ENCODE measurements at places on chromosomes 7 and 10.

- H3K27ac ChIP-seq, result no peak overlapping the region
- H3K4me1 ChIP-seq, result no peaks in the 10 kb centered on the region
- no peaks in the 10 kb centered on the region for H3K36me3 ChIP-seq
- no peak for DNase-seq
Measured at GRCh38 chr7:86733783-86734182, 90.1 kb downstream of the GRM3 start.

- H3K4me1 ChIP-seq, result peaks cover 25% of the 10 kb centered on the region
- H3K36me3 ChIP-seq, result no peaks in the 10 kb centered on the region
- H3K27ac ChIP-seq, result no peak overlapping the region
- H3K4me3 ChIP-seq, result no peak overlapping the region
Measured at GRCh38 chr7:116399819-116400218, 99.7 kb upstream of the CAV2 start.

- H3K36me3 ChIP-seq, result no peaks in the 10 kb centered on the region
- H3K27ac ChIP-seq, result no peak overlapping the region
- H3K4me1 ChIP-seq, result no peaks in the 10 kb centered on the region
- H3K4me3 ChIP-seq, result no peak overlapping the region
- DNase-seq, result no peak
Measured at GRCh38 chr7:69403169-69403568, 195.1 kb upstream of the AUTS2 start.

DNA sequence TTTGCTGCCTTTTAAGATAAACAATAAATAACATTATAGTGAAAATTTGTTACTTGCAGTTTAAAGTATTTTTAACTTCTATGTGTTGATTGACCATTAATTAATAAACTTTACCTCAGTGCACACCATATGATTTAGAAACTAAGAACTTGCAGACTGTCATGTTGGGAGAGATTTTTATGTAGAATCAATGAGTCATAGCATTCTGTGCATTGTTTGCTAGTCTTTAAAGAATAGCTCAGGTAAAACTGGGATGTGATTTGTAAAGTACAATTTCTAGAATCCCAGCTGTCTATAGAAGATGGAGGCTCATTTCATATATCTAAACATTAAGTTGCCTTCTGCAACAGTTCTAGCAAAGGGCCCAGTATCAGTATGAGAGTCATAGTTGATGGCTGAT, 199.6 kb upstream of the SEMA3A start:
- H3K27ac ChIP-seq, result no peak overlapping the region
- no peak for DNase-seq
- no peak overlapping the region for H3K4me3 ChIP-seq
- no peaks in the 10 kb centered on the region for H3K36me3 ChIP-seq
- H3K27me3 ChIP-seq, result no peaks in the 10 kb centered on the region
- no peaks in the 10 kb centered on the region for H3K4me1 ChIP-seq

- peak overlapping the region; percentile 77 for H3K27ac ChIP-seq
- H3K4me1 ChIP-seq, result peaks cover 8% of the 10 kb centered on the region
- no peak overlapping the region for H3K4me3 ChIP-seq
- DNase-seq, result no peak
Measured at GRCh38 chr7:73822319-73823173, 8.2 kb upstream of the CLDN4 start.

DNA sequence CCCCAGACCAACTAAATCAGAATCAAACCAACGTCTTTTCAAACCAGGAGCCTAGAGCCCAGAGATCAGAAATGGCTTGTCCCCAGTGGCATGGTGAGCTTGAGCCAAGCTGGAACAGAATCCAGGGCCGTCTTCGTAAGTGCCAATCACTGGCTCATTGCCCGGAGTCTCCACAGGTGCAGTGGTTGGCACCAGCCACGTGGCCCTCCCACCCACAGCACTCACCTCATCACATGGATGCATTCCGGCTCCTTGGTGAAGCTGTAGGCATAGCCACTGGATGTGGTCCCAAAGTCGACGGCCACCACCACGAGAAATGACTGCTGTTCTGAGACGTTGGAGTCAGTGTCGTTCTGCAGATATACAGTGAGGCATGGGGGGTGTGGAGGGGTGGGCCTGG, 37.4 kb downstream of the HSPA12A start:
- no peaks in the 10 kb centered on the region for H3K27me3 ChIP-seq
- H3K4me3 ChIP-seq, result no peak overlapping the region
- no peaks in the 10 kb centered on the region for H3K36me3 ChIP-seq
- H3K27ac ChIP-seq, result no peak overlapping the region

GRCh38 chr7:25348104-25348503, 119.8 kb upstream of the NPVF start:
- no peak overlapping the region for H3K4me3 ChIP-seq
- no peak for DNase-seq
- no peak overlapping the region for H3K27ac ChIP-seq

GRCh38 chr10:10902951-10903350, 114.7 kb upstream of the CELF2 start:
- H3K27me3 ChIP-seq, result no peaks in the 10 kb centered on the region
- no peak for DNase-seq
- H3K36me3 ChIP-seq, result no peaks in the 10 kb centered on the region
- no peaks in the 10 kb centered on the region for H3K4me1 ChIP-seq
- H3K27ac ChIP-seq, result no peak overlapping the region

DNA sequence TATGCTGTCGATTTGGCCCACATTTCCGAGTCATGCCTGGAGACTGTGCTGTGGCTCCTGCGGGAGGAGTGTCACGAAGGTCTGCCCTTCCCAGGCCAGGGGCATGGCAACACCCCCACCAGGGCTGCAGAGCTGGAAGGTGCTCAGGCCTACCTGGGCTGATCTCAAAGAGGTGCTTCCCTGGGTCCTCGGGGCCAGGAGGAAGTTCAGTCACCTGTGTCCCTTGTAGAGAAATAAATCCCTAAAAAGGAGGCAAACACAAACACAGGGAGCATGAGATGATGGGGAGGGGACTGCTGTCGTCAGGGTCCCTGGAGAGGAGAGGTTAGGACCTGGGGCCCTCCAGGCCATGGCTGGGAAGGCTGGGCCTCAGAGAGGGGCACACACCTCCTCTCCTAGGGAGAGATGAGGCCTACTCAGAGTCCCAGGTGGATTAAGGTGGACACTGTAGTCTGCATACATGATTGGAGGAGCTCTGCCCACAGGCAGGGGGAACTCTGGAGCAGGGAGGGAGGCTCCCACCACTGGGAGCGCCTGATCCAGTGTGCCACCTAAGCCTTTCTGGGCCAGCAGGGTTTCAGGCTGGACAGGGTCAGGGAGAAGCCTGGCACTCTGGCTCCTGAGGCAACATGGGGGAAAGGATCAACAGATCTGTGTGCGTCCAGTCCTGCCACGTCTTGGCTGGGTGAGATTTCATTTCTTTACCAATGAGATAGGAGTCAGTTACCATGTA, 49.4 kb downstream of the ARHGAP22 start:
- H3K36me3 ChIP-seq, result no peaks in the 10 kb centered on the region
- H3K27ac ChIP-seq, result no peak overlapping the region
- no peaks in the 10 kb centered on the region for H3K4me1 ChIP-seq
- DNase-seq, result no peak
- no peak overlapping the region for H3K4me3 ChIP-seq

DNA sequence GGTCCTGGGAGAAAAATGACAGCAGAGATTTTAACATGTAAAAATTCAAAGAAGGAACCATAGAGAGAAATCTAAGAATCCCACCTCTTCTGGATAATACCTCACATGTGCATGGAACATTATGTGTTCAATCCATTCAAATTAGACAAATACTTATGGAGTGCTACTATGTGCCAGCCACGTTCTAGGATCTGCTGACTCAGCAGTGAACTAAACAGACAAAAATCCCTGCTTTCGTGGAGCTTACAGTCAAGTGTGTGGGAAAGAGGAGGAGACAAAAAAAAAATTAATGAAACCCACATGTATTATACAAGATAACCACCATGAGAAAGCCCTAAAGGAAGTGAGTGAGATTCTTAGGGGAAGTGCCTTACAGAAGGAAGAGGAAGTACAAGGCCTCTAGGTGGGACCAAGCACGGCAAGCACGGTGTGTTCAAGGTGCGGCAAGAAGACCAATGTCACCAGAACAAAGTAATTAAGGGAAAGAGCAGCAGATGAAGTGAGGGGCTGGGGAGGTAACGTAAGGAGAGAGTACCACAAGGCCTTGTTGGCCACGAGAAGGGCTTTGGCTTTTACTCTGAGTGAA, 71.0 kb downstream of the SLC25A13 start:
- no peaks in the 10 kb centered on the region for H3K27me3 ChIP-seq
- DNase-seq, result no peak
- H3K4me1 ChIP-seq, result no peaks in the 10 kb centered on the region

- H3K36me3 ChIP-seq, result peaks cover 51% of the 10 kb centered on the region
- H3K4me3 ChIP-seq, result peak overlapping the region; percentile 78
- no peaks in the 10 kb centered on the region for H3K27me3 ChIP-seq
- H3K27ac ChIP-seq, result peak overlapping the region; percentile 91
- peaks cover 21% of the 10 kb centered on the region for H3K4me1 ChIP-seq
Measured at GRCh38 chr7:101216860-101217387, 457 bp downstream of the PLOD3 start.

- peaks cover 5% of the 10 kb centered on the region for H3K4me1 ChIP-seq
- H3K27ac ChIP-seq, result no peak overlapping the region
- DNase-seq, result no peak
- peak overlapping the region; percentile 38 for H3K4me3 ChIP-seq
- H3K27me3 ChIP-seq, result no peaks in the 10 kb centered on the region
- no peaks in the 10 kb centered on the region for H3K36me3 ChIP-seq
Measured at GRCh38 chr10:52308251-52309031, 5.6 kb upstream of the DKK1 start.

DNA sequence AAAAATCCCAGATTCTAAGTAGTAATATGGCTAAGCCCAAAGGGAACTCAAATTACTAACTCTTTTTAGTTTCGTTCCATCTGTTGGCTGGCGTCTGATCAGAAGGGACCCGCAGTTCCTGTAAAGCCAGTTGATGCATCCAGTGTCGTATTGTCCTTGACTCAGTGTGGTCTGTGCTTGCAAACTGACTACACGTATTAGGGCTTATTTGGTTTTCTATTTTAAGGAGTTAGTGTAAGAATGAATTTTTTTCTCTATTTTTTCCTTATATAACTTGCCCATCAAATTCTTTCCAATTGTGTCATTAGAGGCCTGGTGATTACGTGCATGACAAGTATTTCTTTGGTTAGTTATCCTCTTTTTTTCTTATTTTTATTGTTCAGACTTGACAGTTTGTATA, 9.7 kb downstream of the ABCA13 start:
- no peaks in the 10 kb centered on the region for H3K4me1 ChIP-seq
- H3K36me3 ChIP-seq, result no peaks in the 10 kb centered on the region
- DNase-seq, result no peak
- H3K27me3 ChIP-seq, result no peaks in the 10 kb centered on the region
- no peak overlapping the region for H3K4me3 ChIP-seq
- no peak overlapping the region for H3K27ac ChIP-seq

- H3K27ac ChIP-seq, result peak overlapping the region; percentile 82
- DNase-seq, result no peak
- peaks cover 14% of the 10 kb centered on the region for H3K4me1 ChIP-seq
Measured at GRCh38 chr10:99659868-99660366, 608 bp downstream of the ENTPD7 start.

GRCh38 chr7:1320616-1321240, 88.1 kb downstream of the UNCX start:
- peaks cover 6% of the 10 kb centered on the region for H3K4me1 ChIP-seq
- no peak overlapping the region for H3K27ac ChIP-seq

DNA sequence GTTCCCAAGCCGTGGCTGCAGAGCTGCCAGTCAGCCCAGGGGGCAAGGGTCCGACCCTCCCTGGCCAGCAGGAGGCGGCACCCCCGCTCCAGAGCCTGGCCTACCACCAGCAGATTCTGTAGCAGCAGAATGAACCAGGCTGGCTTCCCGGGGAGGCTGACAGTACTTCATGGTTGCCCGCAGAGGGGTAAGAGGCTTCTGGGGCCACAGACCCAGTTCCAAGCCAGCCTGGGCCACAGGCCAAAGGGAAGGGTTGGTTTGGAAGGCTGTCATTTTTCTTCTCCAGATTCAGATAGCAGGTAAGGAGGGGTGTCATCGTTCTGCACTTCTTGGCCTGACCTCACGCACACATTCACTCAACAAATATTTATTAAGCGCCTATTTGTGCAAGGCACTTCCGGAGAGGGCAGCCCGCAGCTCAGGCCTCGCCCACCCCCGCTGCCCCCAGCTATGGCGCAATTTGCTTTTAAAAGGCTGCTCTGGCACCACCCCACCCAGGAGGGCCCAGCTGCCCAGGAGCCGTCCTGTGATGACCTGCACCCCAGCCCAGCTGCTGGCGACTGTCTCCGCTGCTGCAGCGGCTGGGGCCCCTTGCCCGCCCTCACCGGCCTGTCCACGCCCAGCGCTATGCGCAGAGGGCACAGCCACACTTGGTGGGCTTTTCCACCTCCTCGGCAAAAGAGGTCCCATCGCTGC, 168.5 kb downstream of the LCOR start:
- no peak for DNase-seq
- no peak overlapping the region for H3K27ac ChIP-seq
- H3K4me1 ChIP-seq, result no peaks in the 10 kb centered on the region
- H3K36me3 ChIP-seq, result no peaks in the 10 kb centered on the region
- H3K27me3 ChIP-seq, result no peaks in the 10 kb centered on the region
- no peak overlapping the region for H3K4me3 ChIP-seq
